Ascending aorta (tissue), 2 donors: ENCODE measurements at places on chromosomes 2 and 18. TPM values are rescaled to one million over a fixed set of nuclear protein-coding genes. Genes with fewer than 3 reads are reported as not detected.

Gene DYNC2LI1
- total RNA-seq: 2.9 TPM

Gene NFATC1
- total RNA-seq: 64.1 TPM

Gene GNAL
- total RNA-seq: 5.9 TPM

Gene MYO3B
- not detected for total RNA-seq

Gene LIMS4
- 21.2 TPM for total RNA-seq

Gene CHRND
- total RNA-seq: not detected

Gene GKN2
- total RNA-seq: 0.75 TPM

DNA sequence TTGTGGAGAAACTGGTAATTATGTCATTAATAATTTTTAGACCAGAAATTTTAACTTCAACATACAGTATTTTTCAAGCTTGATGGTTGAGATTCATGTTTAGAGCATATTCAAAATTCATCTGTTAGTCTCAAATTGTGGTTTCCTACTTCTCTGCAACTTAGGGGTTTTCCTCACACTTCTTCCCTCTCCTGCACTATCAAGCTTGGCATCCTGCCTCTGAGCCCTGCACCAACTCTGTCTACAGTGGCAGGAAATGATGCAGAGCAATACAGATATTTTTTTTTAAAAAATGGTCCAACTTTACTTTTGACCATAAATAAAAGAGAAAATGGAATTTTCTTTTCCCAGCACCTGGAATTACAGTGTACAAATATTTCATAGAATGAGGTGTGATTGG is 247.3 kb downstream of the NUP35 start:
- DNase-seq: no peak
- H3K27me3 ChIP-seq: no peaks in the 10 kb centered on the region
- H3K36me3 ChIP-seq: no peaks in the 10 kb centered on the region
- no peak overlapping the region for H3K27ac ChIP-seq
- H3K4me1 ChIP-seq: no peaks in the 10 kb centered on the region
- no peak overlapping the region for H3K4me3 ChIP-seq

- H3K27me3 ChIP-seq: no peaks in the 10 kb centered on the region
- no peak overlapping the region for H3K4me3 ChIP-seq
- no peaks in the 10 kb centered on the region for H3K4me1 ChIP-seq
- no peak overlapping the region for H3K27ac ChIP-seq
- DNase-seq: no peak
Observed at GRCh38 chr2:227568852-227569169, 29.9 kb upstream of the SCYGR2 start.

DNA sequence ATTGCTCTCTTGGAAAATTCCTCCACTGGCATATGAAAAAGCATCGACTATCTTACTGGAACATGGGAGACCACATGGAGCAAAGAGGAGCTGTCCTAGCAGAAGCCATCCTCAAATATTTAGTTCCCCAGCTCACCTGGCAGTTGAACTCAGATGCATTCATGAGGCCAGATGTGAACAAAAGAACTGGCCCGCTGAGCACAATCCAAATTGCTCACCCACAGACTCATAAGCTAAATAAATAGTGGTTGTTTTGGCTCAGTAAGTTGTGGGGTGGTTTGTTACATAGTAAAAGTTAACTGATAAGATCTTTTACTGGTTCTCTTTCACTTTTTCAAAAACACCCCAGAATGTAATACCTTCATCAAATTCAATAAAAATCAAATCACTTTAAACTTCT is 108.6 kb upstream of the CWC22 start:
- no peaks in the 10 kb centered on the region for H3K4me1 ChIP-seq
- no peak overlapping the region for H3K27ac ChIP-seq
- no peak for DNase-seq
- H3K4me3 ChIP-seq: no peak overlapping the region

- no peaks in the 10 kb centered on the region for H3K27me3 ChIP-seq
- no peaks in the 10 kb centered on the region for H3K36me3 ChIP-seq
- DNase-seq: no peak
Observed at GRCh38 chr2:213065583-213066442, 85.6 kb downstream of the IKZF2 start.

DNA sequence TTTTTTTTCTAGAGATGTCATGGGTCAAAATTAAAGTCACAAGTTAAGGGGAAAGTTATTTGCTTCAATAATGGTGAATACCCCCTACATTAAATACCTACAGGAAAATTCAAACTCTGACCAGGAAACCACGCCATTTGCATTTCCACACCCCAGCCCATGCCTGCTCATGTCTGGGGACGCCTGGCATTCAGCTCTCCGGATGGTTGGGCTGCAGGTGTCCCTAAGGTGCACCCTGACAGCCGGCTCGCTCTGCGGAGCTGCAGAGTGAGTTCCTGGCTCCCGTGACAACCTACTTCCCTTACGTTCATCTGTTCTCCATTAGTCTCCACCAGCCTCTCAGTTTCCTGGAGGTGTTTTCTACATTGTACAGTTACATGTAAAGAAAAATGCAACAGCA is 122.7 kb upstream of the RIOK3 start:
- H3K27ac ChIP-seq: no peak overlapping the region
- no peaks in the 10 kb centered on the region for H3K4me1 ChIP-seq
- no peaks in the 10 kb centered on the region for H3K27me3 ChIP-seq
- DNase-seq: no peak
- no peak overlapping the region for H3K4me3 ChIP-seq

- H3K27ac ChIP-seq: no peak overlapping the region
- H3K36me3 ChIP-seq: no peaks in the 10 kb centered on the region
- no peak for DNase-seq
- H3K27me3 ChIP-seq: no peaks in the 10 kb centered on the region
- H3K4me3 ChIP-seq: no peak overlapping the region
- H3K4me1 ChIP-seq: no peaks in the 10 kb centered on the region
Observed at GRCh38 chr2:145558617-145559350, 1038.9 kb upstream of the ZEB2 start.

DNA sequence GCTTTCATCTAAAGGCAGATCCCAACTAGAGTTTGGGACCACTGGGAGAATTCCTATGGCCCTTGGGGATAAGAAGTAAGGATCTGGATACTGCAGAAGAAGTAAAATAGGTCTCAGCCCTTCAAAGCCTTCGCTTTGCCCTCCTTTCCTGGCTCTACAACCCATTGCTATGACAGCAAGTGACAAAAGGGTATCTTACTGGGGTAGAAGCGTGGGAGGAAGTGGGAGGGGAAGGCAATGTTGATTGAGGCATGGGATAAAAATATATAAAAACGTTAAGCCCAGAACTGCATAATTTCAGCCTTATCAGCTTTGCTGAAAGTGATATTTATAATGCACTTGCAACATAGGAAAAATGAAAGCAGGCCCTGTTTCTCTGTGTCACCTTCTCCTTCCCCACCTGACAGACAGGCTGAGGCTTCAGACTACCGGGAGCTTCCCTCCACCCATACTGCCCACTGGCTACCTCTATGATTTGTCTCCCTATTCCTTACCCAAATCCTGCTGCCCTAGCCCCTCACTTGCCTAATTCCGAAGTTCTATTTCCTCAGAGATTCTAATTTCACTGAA is 14.9 kb upstream of the SOS1 start:
- H3K4me3 ChIP-seq: no peak overlapping the region
- no peak overlapping the region for H3K27ac ChIP-seq
- H3K36me3 ChIP-seq: no peaks in the 10 kb centered on the region

GRCh38 chr18:23137788-23138216 is 2.5 kb downstream of the CABLES1 start:
- DNase-seq: no peak
- no peaks in the 10 kb centered on the region for H3K36me3 ChIP-seq
- no peaks in the 10 kb centered on the region for H3K27me3 ChIP-seq
- H3K27ac ChIP-seq: peak overlapping the region; percentile 91

DNA sequence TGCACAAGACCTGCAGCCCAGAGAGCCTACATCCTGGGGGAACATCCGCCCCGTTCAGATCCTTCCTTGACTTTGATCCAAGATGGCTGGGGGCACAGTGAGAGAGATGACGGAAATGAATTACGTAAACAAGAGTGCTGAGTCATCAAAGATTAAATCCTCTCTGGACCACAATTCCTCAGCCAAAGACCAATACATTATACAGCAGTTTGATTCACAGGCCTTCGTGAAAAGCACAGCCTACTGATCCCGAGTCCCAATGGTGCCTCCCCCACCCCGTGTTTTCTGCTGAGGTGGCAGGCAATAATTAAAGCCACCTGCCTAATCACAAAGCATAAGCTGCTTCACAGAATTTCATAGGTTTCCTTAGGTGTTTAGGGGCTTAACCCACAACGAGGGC is 43.0 kb downstream of the MYO5B start:
- H3K36me3 ChIP-seq: no peaks in the 10 kb centered on the region
- H3K27me3 ChIP-seq: no peaks in the 10 kb centered on the region
- no peak overlapping the region for H3K4me3 ChIP-seq
- no peak overlapping the region for H3K27ac ChIP-seq
- no peak for DNase-seq

GRCh38 chr2:222776792-222777191 is 84.0 kb upstream of the ACSL3 start:
- no peaks in the 10 kb centered on the region for H3K36me3 ChIP-seq
- H3K27ac ChIP-seq: no peak overlapping the region
- DNase-seq: no peak
- no peaks in the 10 kb centered on the region for H3K4me1 ChIP-seq

GRCh38 chr18:28559511-28559910 is 382.6 kb upstream of the CDH2 start:
- no peak overlapping the region for H3K27ac ChIP-seq
- no peaks in the 10 kb centered on the region for H3K27me3 ChIP-seq
- H3K36me3 ChIP-seq: no peaks in the 10 kb centered on the region

DNA sequence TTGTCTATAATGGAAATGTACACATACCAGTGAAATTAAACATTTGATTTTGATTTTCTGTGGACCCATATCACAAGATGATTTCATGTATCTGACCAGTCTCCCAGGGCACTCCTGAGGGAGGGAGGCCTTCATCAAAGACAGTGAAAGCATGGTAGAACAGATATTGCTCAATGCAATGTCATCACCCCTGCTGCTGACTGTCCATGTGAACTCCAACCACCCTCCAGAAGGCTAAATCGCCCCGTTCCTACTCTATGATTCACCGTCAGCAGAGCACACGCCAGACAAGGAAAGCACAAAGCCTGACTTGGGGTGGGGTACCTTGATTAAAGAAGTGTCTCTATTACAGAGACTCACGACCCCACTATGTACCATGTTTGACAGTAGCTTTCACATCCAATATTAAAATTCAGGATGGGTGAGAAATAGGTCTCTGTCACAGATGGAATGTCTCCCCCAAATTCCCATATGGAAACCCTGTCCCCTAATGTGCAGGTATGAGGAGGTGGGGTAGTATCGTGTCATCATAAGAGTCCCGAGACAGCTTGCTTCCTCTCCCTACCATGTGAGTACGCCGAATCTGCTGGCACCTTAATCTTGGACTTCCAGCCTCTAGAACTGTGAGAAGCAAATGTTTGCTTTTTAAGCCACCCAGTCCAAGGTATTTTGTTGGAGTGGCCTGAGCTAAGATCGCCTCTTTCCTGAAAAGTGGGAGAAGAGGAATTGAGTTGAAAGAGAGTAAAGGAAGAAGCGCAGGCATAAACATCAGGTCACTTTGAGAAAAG is 42.4 kb downstream of the CYB5A start:
- no peaks in the 10 kb centered on the region for H3K27me3 ChIP-seq
- H3K27ac ChIP-seq: no peak overlapping the region
- H3K4me3 ChIP-seq: no peak overlapping the region
- H3K36me3 ChIP-seq: peaks cover 4% of the 10 kb centered on the region
- peaks cover 3% of the 10 kb centered on the region for H3K4me1 ChIP-seq

DNA sequence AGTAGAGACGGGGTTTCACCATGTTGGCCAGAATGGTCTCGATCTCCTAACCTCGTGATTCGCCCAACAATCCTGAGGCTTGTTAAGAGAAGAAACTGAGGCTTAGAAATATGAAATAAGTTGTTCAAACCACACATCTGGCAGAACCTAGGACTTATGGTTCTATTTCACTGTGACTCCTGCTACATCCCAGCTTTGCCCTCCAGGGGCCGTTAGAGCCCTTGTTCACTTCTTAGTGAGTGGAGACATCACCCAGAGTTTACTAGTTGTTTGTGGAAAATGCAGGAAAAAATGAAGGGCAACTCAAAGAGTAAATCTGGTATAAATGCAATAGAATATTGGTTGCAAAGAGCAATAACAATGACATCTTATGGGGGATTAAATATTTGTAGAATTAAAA is 43.9 kb downstream of the MARCHF4 start:
- no peaks in the 10 kb centered on the region for H3K36me3 ChIP-seq
- H3K27ac ChIP-seq: no peak overlapping the region
- no peaks in the 10 kb centered on the region for H3K4me1 ChIP-seq
- no peak for DNase-seq
- H3K27me3 ChIP-seq: no peaks in the 10 kb centered on the region

GRCh38 chr2:204237416-204237815 is 300.9 kb downstream of the ICOS start:
- peaks cover 5% of the 10 kb centered on the region for H3K4me1 ChIP-seq
- no peak overlapping the region for H3K4me3 ChIP-seq
- no peak for DNase-seq
- no peak overlapping the region for H3K27ac ChIP-seq
- no peaks in the 10 kb centered on the region for H3K27me3 ChIP-seq

GRCh38 chr2:213958086-213958485 is 452.8 kb upstream of the VWC2L start:
- no peak for DNase-seq
- no peaks in the 10 kb centered on the region for H3K27me3 ChIP-seq
- H3K4me1 ChIP-seq: no peaks in the 10 kb centered on the region
- H3K36me3 ChIP-seq: no peaks in the 10 kb centered on the region

- no peak for DNase-seq
- H3K4me1 ChIP-seq: no peaks in the 10 kb centered on the region
- peaks cover 8% of the 10 kb centered on the region for H3K36me3 ChIP-seq
Observed at GRCh38 chr2:207601774-207602173, 23.4 kb downstream of the METTL21A start.

- peaks cover 11% of the 10 kb centered on the region for H3K36me3 ChIP-seq
- no peak overlapping the region for H3K4me3 ChIP-seq
- no peaks in the 10 kb centered on the region for H3K27me3 ChIP-seq
- H3K4me1 ChIP-seq: no peaks in the 10 kb centered on the region
- no peak for DNase-seq
Observed at GRCh38 chr2:119691651-119692245, 12.7 kb downstream of the TMEM177 start.

DNA sequence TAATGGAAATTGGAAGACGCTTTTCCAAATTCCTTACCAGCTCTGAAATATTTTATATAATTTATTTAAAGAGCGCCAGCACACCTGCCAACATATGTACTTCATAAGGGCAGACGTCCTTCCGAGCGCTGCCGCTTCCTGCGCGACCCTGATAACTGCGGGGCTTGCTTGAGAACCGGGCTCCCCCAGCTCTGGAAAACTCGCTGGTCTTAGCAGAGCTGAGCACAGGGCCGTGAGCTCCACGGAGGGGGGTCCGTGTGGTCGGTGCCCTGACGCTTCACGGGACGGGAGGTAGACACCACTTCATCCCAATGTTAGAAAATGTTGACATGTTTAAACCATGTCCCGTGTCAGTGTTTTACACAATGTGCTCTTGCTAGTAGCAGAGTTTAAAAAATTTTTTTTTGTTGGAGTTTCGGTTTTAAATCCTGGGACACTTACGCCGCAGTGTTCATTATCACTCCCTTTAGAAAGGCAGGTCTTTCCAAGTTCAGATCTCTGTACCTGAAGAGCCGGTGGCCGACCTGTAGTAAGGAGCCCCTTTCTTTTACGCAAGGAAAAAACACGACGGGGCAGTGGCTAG is 1.6 kb downstream of the NFATC1 start:
- H3K4me1 ChIP-seq: peaks cover 9% of the 10 kb centered on the region
- no peak overlapping the region for H3K27ac ChIP-seq

GRCh38 chr2:204180649-204181048 is 244.1 kb downstream of the ICOS start:
- H3K27ac ChIP-seq: no peak overlapping the region
- H3K36me3 ChIP-seq: no peaks in the 10 kb centered on the region
- no peak for DNase-seq
- H3K4me3 ChIP-seq: no peak overlapping the region
- no peaks in the 10 kb centered on the region for H3K27me3 ChIP-seq
- H3K4me1 ChIP-seq: no peaks in the 10 kb centered on the region
